Mesenchymal stem cell (in vitro differentiated cells and primary cell): ENCODE measurements at places on chromosomes 1 and 21.

DNA sequence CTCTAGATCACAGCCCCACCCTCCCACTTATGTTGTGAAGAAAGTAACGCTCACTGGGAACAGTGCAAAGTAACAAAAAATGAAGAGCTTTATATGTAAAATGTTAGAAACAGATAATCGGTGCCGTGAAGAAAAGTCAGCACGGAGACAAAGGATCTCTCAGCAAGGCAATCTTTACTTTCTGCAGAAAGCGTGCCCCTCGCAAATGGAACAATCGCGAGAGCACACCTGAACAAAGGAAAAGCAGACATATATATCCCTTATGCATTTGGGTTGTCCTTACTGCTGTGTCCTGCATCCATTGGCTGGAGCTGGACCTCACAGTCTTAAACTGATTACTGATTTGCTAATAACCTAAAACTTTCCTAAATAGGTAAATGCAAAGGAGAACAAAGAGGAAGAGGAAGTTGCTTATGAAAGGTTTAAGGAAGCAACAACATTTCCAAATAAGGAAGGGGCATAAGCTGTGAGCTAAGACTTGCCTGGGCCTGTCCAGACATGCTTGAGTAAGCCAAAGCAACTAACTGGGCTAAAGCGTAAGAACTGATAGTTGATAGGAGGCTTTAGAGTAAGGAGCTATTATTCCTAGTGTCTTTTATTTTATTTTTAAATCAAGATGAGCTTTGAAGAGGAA is 89.7 kb downstream of the GTF2B start:
- peak; percentile 23 for DNase-seq

DNA sequence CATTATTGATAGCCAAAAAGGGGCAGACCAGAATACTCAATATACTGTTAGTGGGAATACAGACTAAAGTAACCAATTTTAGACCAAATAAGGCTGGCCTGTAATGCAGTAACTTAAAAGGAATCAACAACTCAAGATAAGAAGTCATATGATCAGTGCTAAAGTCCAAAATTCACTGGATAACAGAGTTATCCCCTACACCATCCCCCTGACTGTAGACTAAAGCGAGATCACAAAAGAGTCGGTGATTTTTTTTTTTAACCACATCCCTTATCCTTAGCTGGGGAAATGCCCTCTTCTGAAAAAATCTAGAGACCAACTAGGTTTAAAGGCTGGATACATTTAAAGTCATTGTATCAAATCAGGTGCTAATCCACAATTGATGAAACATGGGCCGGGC is 7.7 kb downstream of the UBR4 start:
- no peak for DNase-seq

DNA sequence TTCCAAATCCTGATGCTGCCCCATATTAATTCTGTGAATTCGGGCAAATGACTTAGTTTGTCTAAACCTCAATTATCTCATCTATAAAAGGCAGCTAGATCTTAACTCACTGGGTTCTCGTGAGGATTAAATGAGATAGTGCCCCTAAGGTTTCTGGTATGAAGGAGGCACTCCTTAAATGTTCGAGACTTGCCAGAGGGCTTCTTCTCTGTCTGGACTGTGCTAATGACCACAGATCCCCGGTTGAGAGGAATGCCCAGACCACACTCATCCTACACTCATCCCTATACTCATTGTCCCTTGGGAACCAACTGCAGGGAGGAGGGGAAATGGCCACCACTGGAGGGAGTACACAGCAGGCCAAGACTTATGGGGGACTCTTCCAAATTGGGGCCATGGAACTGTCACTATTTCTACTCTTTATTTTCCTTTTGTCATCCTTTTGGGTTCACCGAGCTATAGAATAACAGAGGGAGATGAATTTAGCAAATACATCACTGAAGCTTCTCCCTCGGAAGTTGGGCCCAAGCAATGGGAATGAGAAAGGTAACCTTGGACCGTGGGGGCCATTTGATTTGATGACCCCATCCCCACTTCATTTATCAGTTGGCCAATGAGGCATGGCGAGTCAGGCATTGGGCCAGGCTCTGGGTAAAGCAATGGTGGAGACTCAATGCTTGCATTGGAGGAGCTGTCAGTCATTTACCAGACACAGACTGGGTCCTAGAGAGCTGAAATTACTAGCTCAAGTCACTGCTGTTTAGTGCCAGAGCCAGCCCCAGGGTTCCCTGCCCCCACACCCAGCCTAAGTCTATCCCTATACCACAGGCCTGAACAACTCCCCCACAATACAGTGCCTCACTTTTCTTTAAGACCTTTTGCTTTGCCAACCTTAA is 5.1 kb downstream of the ATF3 start:
- DNase-seq: peak; percentile 69

- DNase-seq: peak; percentile 17
These were observed 5.7 kb upstream of the PKN2 start for GRCh38 chr1:88678405-88678804.

DNA sequence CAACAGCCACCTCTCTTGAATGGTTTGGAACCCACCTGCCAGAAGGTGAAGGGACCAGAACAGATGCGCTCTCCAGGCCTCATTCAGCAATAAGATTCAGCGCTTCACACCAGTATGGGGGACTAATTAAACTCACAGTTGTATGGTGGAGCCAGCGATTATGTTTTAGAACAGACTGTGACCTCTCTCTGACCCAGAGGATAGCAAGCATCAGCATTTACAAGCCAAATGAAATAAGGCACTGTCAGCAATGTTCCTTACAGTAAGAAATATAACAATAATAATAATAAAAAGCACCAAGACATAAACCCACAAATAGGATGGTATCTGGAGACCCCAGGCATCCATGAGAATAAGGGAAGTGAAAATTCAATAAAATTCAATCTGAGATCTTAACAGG is 6.9 kb upstream of the CDC42BPA start:
- no peak for DNase-seq

- no peak for DNase-seq
These were observed 2.9 kb downstream of the FAM177B start for GRCh38 chr1:222739929-222740328.

DNA sequence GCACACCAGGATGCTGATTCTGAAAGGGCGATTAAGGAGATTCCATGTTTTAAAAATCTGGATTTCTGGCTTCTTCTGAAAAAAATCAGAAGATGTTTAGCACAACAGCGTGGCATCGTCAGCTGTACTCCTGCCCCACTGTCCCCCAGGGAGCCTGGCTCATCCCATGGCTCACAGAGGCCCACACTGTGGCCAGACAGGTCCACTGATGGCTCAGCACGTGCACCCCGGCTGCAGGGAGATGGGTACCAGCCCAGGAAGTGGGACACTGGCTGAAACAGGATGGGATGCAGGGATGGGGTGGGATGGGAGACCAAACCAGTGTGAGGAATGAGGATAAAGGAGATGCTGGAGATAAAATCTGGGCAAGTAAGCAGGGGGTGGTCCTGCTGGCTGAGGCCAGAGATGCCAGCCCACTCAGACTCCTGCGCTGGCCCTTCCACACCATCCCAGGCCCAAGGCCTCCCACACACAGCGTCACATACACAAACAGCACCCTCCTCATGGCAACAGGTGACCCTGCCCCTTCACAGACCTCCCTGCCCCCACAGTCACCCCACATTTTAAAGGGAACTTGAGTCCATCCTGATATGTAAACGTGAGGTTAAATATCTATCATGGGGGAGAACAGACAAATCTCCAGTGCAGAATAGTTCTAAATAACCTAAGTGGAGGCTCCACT is 23.9 kb upstream of the SAMD11 start:
- no peak for DNase-seq

DNA sequence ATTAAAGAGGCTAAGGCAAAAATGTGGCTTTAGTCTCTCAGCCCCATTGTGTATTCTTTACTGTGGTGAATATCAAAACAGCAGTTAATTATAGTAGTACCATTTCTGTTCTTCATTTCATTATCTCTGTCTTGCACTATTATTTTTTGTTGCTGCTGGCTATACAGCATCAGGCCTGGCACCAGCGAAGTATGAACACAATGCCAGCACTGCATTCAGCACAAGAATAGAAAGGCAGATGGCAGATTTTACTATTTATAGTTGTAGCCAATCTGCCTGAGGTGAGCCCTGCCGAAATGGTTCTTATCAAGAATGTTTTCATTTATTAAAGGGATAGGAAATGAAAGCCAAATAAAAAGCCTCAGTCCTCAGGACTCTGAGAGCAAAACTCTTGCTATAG is 72.1 kb downstream of the GPR52 start:
- no peak for DNase-seq
